ENCODE measurements at places on chromosomes 12 and 14. TPM values are rescaled to one million over a fixed set of nuclear protein-coding genes. Genes with fewer than 3 reads are reported as not detected.
A peak's percentile ranks its signal among the peaks of the same experiment; 100 is the strongest.

The TAMALIN gene
- 0.82 TPM for total RNA-seq

The CCDC88C gene
- 21.3 TPM for total RNA-seq

The SOAT2 gene
- not detected for total RNA-seq

The FAM186B gene
- 0.13 TPM for total RNA-seq

The TCL1B gene
- not detected for total RNA-seq

The ISM2 gene
- 2.6 TPM for total RNA-seq

GRCh38 chr14:64185184-64185583 is 109.0 kb downstream of the ESR2 start:
- no peaks in the 10 kb centered on the region for H3K36me3 ChIP-seq
- no peaks in the 10 kb centered on the region for H3K27me3 ChIP-seq
- H3K4me3 ChIP-seq, result no peak overlapping the region

- H3K4me3 ChIP-seq, result no peak overlapping the region
- H3K4me1 ChIP-seq, result no peaks in the 10 kb centered on the region
- DNase-seq, result peak; percentile 33
- H3K27me3 ChIP-seq, result no peaks in the 10 kb centered on the region
- no peaks in the 10 kb centered on the region for H3K36me3 ChIP-seq
- H3K27ac ChIP-seq, result no peak overlapping the region
These were observed 101.2 kb downstream of the EEA1 start for GRCh38 chr12:92827836-92828431.
